ENCODE measurements at places on chromosomes 5 and 9. TPM values are rescaled to one million over a fixed set of nuclear protein-coding genes. Genes with fewer than 3 reads are reported as not detected.

SMAD5 gene
- 30.5 TPM for polyA plus RNA-seq

CDC20B gene
- 0.41 TPM for polyA plus RNA-seq

C5orf34 gene
- 4.5 TPM for polyA plus RNA-seq

EIF4E1B gene
- 4.0 TPM for polyA plus RNA-seq

PCDHAC2 gene
- polyA plus RNA-seq: 14.1 TPM

BAAT gene
- 0.33 TPM for polyA plus RNA-seq

RNF180 gene
- polyA plus RNA-seq: 10.0 TPM

PAPPA gene
- 2.4 TPM for polyA plus RNA-seq

ADAMTS12 gene
- 8.1 TPM for polyA plus RNA-seq

SNX18 gene
- polyA plus RNA-seq: 18.2 TPM

BTNL9 gene
- 16.3 TPM for polyA plus RNA-seq

SUSD1 gene
- 14.8 TPM for polyA plus RNA-seq

PDLIM4 gene
- polyA plus RNA-seq: 35.1 TPM
